ENCODE measurements at places on chromosomes 3 and 15. TPM values are rescaled to one million over a fixed set of nuclear protein-coding genes. Genes with fewer than 3 reads are reported as not detected.
A peak's percentile ranks its signal among the peaks of the same experiment; 100 is the strongest.

GRCh38 chr3:83956431-83956830 lies 1002.4 kb upstream of the CADM2 start:
- no peak for DNase-seq

- DNase-seq = no peak
These were observed 190.1 kb downstream of the ZNF621 start for GRCh38 chr3:40714771-40715345.

DNA sequence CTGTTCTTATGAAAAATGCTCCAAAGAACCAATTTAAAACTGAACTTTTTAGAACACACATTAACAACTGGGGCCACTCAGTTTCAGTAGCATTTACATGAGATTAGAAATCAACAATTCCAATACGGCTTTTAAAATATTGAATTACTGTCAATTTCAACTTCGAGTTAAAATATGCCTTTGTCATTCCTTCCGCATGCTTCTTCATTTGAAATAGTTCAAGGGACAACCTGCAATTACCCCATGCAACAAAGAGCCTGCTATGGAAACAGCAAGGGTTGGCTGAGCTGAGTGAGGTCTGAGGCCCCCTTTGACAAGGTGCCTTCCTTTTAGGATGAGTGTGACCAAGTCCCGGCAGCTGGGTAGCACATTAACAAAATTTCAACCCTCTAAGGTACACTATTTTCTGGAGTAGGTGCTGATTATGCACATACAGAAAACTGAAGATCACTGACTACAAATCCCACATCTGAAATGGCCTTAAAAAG lies 11.6 kb downstream of the PDCD10 start:
- DNase-seq = no peak

DNA sequence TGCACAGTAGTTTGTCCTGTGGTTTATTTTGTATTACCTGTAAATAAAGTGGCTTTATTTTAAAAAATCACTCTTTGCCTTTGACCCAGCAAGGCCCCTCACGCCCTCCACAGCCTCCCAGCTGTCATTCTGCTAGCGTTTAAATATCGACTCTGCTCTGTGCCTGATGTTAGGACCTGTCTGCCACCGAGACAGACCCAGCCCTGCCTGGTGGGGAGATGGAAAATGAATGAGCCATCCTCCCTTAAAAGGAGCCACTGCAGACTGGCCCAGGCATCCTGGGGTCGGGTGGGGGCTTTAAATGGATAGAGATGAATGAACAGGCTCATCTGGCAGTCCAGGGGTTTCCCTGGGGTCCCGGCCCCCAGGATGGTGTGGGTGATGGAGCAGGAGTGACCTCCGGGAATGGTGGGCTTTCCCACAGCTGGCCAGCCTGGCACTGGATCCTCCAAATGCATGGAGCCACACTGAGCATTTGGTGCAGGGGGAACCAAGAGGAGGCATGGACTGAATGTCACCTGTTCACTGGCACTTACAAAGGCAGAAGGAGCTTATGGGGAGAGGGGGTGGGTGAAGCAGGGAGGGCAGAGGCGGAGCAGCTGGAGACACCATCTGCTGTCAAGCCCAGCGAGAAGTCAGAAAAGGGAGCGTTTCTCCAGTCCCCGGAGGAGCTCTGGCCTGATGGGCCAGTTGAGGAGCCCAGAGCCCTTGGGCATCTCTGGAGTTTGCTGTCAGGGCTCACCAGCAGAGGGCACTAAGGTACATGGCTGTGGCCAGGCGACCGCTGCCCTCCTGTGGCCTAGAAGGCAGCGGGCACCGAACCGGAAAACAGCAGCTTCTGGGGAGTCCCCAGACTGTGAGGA lies 11.9 kb downstream of the GRM2 start:
- DNase-seq = peak; percentile 92

Gene KLHL6
- total RNA-seq = 0.18 TPM

Gene CFAP44
- 1.0 TPM for total RNA-seq

- peak; percentile 55 for DNase-seq
These were observed 466 bp downstream of the NFKBIZ start for GRCh38 chr3:101849714-101850245.

- DNase-seq = peak; percentile 63
These were observed 9.6 kb upstream of the SLCO2A1 start for GRCh38 chr3:134039161-134039862.

Gene ZBED2
- total RNA-seq = 0.09 TPM

DNA sequence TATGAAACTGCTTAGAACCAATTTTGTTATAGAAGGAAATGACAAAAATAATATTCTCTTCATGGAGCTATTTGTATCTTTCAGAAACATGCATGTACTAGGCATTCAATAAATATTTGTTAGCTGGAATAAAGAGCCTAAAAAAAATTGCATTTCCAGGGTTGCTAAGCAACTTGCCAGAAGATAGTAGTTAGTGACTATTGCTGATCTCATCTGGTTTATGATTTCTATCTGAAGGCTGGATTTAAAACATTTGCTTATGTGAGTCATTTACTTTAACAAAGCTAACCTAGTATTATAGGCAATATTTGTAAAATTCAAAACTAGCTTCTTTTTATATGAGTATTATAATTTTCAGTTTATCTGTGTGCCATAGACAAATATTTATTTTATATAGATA lies 78.3 kb downstream of the NAALADL2 start:
- no peak for DNase-seq
